ENCODE measurements at places on chromosomes 5 and 9.

DNA sequence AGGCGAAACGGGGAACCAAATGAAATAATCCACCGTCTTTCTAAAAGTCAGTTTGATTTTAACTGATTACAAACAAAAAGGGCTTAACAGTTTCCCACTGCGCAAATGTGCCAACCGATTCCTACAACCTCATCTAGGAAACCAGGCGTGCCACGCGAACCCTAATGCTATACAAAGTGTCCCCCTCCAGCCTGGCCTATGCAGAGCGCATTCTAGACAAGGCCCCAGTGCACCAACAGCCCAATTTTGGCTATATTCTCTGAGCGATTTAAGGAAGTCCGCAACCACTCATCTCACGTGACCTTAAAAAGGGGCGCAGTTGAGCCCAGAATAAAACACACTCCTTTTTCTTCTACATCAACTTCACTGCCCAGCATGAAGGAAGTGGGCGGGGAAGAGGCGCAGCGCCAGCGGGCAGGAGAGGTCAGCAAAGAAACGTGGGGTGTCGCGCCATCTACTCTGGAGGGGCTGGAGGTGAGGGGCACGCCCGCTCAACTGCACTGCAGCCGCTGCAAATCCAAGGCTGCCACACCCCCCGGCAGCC lies 779 bp downstream of the FAM13B start:
- DNase-seq = peak; percentile 91

DNA sequence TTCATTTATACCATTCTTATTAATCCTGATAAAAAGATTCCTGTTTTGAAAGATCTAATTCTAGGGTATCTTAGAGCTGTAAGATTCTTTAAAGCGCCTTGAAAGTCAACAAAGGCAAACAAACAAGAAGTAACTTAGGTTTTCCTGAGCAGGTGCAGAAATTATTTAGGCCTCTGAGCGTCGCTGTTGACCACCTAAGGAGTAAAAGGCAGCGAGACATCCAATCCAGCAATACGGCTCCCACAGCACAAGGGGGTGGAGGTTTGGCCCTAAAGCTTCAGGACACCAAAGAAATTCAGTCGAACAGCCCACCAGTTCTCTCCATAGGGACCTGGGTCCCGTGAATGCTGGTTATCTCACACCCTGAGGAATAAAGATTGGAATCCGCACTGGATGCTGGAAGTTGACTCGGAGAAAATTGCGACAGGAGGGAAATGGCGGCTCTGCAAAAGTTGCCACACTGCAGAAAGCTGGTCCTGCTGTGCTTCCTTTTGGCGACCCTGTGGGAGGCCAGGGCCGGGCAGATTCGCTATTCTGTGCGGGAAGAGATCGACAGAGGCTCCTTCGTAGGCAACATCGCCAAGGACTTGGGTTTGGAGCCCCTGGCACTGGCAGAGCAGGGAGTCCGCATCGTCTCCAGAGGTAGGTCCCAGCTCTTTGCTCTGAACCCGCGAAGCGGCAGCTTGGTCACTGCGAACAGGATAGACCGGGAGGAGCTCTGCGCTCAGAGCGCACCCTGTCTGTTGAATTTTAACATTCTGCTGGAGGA lies at the start of gene PCDHGA2:
PCDHGA2 (plus strand) TSS at position 223 of the 769 bp plus-strand sequence.
- no peak for DNase-seq

- DNase-seq = no peak
Observed at GRCh38 chr9:128607642-128608350, 48.9 kb downstream of the DYNC2I2 start.

DNA sequence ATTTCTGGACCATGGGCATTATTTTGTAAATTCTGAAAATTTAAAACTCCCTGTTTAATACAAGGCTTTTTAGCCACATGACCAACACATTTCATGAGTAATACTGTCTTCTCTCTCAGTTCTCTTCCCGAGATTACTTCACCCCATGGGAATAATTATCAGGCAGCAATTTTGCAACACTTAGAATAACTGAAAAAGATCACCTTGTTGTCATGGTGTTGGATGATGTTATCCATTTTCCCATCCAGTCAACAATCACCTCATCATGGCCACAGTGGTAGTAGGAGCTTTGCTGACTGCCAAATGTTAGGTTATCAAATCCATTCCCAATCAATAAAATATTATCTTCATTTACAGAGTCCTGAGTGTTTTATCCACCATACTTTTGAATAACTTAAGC lies 354.9 kb upstream of the ISL1 start:
- no peak for DNase-seq

- DNase-seq = no peak
Observed at GRCh38 chr9:6598249-6598725, 47.2 kb downstream of the GLDC start.

DNA sequence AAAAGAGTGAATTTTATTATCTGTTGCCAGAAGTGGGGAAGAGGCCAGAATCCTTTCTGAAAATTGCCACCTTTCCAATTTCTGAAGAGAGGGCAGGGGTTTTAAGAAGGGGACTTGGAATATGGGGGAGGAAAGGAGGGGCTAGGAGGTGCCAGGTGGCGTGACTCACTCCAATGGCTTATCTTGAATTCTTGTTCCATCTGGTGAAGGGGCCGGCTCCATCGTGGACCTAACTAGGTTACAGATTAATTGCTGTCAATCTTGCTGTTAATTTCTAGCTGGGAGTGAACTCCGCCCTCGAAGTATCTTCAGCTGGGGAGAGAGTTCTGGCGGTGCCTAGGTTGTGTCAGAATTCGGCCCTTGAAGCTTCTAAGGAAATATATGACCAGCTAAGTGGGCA lies 138.7 kb downstream of the YTHDC2 start:
- no peak for DNase-seq

- no peak for DNase-seq
Observed at GRCh38 chr5:11981986-11982385, 77.7 kb upstream of the CTNND2 start.

DNA sequence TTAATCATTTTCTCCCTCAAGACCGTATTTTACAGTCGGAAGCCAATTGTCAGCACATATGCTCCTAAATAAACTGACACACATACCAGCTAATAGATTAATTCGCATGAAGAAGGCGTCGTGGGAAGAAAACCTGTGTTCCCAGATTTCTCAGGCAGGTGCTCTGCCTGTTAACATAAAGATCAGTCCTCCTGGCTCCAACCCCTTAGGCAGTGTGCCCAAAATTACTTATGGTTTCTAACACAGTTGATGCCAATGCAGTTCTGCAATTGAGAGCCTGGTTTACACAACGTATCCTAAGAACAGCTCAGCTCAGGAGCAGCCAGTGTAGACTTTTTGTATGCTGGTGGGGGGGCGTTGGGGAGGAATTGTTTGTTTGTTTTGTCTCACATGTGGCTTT lies 208.3 kb downstream of the ENC1 start:
- DNase-seq = peak; percentile 56

DNA sequence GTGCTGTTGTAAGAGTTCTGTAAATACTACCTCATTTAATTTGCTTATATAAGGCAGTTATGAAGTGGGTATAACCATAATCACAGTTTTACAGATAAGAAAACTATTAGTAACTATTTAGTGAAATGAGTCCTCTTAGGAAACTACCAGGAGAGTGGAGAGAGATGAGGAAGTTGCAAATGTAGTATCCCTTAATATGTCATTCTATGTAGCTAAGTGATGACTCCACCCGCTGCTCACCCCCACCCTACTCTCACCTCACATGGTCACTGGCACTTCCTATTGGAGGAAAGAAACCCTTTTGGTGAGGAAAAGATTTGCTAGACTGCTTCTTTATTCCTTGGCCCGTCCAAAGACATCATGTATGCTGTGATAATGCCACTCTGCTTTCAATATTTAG lies 241.8 kb upstream of the SLC24A2 start:
- no peak for DNase-seq

DNA sequence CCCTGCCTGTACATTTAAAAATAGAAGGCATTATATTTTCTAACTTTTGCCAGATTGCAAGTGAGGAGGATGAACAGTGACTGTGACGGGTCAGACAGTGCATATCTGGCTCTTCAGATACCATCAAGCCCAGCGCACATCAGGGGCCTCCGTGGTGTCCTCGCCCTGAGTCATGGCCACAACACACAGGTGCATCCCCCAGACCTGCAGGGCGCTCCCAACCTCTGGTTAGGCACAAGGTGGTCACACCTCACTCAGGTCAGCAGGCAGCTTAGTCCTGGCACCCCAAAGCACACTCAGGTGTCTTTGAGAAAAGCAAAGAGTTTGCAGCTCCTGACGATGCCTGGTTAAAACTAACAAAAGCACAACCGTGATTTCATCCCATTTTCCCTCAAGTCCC lies 28.6 kb downstream of the IRX2 start:
- DNase-seq = no peak

GRCh38 chr9:21155501-21155900 lies 11.0 kb downstream of the IFNA21 start:
- no peak for DNase-seq

GRCh38 chr9:76004526-76004925 lies 114.1 kb downstream of the PCSK5 start:
- DNase-seq = no peak

- DNase-seq = no peak
Observed at GRCh38 chr9:133897675-133898074, 94.4 kb downstream of the VAV2 start.

DNA sequence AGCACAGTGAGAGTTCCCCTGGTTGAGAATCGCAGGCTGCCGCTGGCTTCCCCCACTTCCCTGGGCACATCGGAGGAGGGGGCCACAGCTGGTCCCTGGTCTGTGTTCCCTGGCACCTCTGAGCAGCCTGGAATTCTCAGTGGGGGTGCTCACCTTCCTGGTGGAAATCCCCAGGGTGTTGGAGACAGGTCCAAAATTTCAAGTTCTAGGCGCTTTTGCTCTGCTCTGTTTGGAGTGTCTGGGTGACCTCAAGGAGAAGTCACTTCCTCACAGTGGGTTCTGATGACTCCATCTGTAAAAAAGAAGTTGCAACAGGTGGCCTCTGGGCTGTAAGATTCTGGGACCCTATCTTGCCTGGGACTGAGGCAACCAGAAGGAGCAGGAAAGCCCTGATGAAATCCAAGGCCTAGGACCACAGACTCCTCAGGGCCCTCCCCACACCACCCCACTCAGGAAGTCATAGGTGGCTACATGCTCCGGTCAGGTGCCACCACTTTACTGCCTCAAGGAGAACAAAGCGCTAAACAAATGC lies at the start of gene TRAF1:
TRAF1 (minus strand) TSS at position 400 of the 532 bp plus-strand sequence. CDS start 721 bp downstream, outside the sequence.
- DNase-seq = peak; percentile 24

- no peak for DNase-seq
Observed at GRCh38 chr9:20379804-20380225, 242.5 kb downstream of the MLLT3 start.

DNA sequence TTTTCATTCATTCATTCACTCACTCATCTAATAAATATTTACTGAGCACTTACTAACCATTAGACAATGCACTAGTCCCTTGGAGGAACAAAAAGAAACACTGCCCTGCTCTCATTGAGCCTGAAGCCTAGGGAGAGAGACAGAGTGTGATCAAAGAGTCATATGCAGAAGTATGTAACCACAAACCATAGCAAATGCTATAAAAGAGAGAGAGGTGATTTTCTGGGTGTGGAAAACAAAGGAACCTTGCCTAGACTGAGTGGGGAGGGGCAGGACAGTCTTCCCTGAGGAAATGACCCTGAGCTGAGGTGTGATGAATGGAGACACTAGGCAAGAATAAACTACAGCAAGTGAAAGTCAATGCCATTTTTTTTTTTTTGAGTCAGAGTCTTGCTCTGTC lies 10.8 kb upstream of the ADRA1B start:
- DNase-seq = no peak
